ENCODE measurements at places on chromosomes 5 and 9. TPM values are rescaled to one million over a fixed set of nuclear protein-coding genes. Genes with fewer than 3 reads are reported as not detected.
A peak's percentile ranks its signal among the peaks of the same experiment; 100 is the strongest.

The PCYOX1L gene
- total RNA-seq, result 40.0 TPM

The SPINK6 gene
- not detected for total RNA-seq

The CDH9 gene
- not detected for total RNA-seq

- no peak overlapping the region for H3K27ac ChIP-seq
- H3K27me3 ChIP-seq, result no peaks in the 10 kb centered on the region
- DNase-seq, result no peak
- no peak overlapping the region for H3K4me3 ChIP-seq
Observed at GRCh38 chr5:94524841-94525697, 93.3 kb downstream of the KIAA0825 start.

- peak overlapping the region; percentile 58 for H3K27ac ChIP-seq
- H3K4me3 ChIP-seq, result peak overlapping the region; percentile 25
- peaks cover 34% of the 10 kb centered on the region for H3K36me3 ChIP-seq
- DNase-seq, result no peak
- no peaks in the 10 kb centered on the region for H3K27me3 ChIP-seq
- peaks cover 46% of the 10 kb centered on the region for H3K4me1 ChIP-seq
Observed at GRCh38 chr9:3478549-3478953, 47.2 kb downstream of the RFX3 start.

DNA sequence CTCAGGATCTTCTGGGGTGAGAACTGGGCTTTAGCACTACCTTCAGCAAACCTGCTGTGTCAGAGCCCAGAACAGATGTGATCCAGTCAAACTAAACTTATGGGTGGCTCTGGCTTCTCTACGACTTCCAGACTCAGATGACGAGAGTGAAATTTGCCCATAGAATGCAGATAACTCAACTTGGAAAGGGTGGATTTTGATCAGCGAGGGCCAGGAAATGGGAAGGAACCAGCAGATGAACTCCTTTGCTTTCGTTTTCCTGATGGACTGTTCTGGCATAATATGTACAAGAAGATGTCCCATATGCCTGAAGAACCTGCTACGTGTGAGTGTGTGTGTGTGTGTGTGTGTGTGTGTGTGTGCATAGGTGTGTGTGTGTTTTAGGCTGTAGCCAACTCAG is 132.0 kb upstream of the MOCS2 start:
- H3K27ac ChIP-seq, result no peak overlapping the region
- no peaks in the 10 kb centered on the region for H3K36me3 ChIP-seq
- no peaks in the 10 kb centered on the region for H3K4me1 ChIP-seq

DNA sequence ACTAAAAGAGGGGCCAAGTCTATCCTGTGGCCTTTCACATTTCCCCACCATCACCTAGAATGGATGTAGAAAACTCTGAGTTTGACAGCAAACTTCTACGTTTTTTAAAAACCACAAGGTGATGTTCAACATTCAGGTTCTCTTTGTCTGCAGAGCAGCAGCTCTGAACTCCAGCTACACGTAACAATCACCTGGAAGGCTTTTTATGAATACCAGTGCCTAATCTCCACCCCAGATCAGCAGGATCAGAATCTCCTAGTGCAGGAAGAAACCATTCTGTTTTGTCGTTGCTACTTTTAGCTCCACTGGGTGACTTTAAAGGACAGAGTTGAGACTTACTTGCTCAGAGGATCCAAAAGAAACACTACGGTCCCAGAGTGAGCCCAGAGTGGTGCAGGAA is 44.3 kb downstream of the EPB41L4A start:
- no peak overlapping the region for H3K27ac ChIP-seq
- no peaks in the 10 kb centered on the region for H3K4me1 ChIP-seq
- H3K4me3 ChIP-seq, result no peak overlapping the region
- DNase-seq, result no peak
- no peaks in the 10 kb centered on the region for H3K36me3 ChIP-seq

- H3K27ac ChIP-seq, result peak overlapping the region; percentile 100
- no peak for DNase-seq
- H3K27me3 ChIP-seq, result no peaks in the 10 kb centered on the region
- H3K4me3 ChIP-seq, result peak overlapping the region; percentile 97
Observed at GRCh38 chr5:55993013-55993412, 1.8 kb downstream of the IL6ST start.

GRCh38 chr5:4643190-4643589 is 496.9 kb upstream of the ADAMTS16 start:
- H3K4me1 ChIP-seq, result no peaks in the 10 kb centered on the region
- DNase-seq, result no peak
- no peaks in the 10 kb centered on the region for H3K36me3 ChIP-seq
